Activated T-helper 17 cell treated with anti-CD3 and anti-CD28 coated beads, Interleukin-2, amount 50 U/mL, for 72 hours (primary cell): ENCODE measurements at places on chromosomes 12 and 14. TPM values are rescaled to one million over a fixed set of nuclear protein-coding genes. Genes with fewer than 3 reads are reported as not detected.
A peak's percentile ranks its signal among the peaks of the same experiment; 100 is the strongest.

DNA sequence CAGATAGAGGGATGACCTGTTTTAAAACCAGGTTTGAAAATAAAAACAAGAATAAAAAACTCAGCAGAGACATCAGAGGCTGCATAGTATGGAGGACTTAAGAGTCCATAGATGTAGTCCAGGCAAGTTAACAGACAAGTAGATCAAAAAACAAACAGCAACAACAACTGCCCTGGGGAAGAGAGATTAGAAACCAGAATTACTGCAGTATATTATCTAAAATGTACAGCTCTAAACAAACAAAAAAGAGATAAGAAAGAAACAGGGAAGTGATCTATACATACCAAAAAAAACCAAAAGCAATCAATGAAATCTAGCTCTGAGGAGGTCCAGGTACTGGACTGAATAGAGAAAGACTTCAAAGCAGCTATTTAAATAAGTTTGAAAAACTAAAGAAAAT is 48.8 kb downstream of the ACSM4 start:
- no peak for ATAC-seq

DNA sequence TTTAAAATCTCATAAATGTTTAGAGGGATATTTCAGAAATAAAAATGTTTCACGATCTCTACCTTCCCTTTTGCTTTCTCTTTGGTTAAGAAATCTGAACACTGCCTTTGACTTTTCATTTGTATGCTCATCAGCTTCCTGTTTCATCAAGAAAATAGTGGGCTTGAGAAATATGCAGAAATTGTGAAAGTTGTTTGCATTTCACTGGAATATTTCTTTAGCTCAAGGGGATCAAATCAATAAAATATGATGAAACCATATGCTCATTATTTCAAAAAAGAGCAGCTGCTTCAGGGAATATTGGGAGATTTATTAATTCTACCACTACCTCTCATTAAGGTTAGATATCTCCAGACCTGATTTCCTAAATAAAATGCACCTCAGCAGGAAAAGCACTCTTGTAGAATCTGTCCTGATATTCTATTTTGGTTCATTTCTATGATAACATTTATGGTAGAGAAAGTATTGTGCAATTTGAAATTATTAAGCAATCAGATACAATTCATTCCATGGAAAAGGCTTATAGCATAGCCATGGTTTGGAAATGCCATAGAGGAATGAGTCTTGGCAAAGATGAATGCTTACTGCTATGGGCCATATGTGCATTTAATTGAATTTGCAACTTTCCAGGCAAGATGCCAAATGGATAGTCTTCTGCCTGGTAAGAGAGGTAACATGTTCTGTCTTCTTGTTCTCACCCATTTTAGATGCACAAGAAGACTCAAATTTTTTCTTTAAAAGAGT is 212.6 kb upstream of the SLC16A7 start:
- no peak for ATAC-seq

The PDZRN4 gene
- total RNA-seq = not detected

The CPSF2 gene
- total RNA-seq = 88.8 TPM

DNA sequence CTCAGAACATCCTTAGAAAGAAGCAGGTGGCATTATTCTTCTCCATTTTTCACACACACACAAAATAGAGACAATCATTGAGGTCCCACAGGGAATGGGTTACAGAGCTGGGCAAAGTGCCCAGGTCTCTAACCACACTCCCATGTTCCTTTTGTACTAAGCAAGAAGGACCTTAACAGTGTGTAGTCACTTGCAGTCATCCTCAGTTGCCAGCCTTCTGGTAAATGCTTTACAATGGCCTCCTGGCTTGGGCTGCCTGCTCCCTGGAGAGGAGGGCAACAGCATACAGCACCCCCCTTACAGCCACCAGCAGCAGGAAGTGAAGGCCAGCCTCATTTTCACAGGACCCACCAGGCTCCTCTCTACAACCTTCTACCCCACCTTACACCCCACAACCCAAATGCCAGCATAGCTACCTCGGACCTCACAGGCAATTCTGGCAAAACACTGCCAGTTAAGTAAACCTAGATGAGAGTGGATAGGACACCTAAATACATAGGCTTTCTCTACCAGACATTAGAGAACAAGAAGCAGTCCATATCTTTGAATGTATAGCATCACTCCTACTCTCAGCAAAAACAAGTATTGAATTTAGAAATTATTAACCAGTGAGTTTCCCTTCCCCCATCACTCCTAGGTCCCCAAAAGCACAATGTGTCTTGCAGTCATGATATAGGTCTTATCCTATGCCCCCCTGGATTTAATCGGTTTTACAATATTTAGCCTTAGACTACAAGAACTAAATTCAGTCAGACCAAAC is 88.1 kb downstream of the PPP2R5E start:
- peak; percentile 12 for ATAC-seq

GRCh38 chr12:113347-113746 is 46.8 kb downstream of the IQSEC3 start:
- ATAC-seq = no peak

GRCh38 chr14:100834794-100835547 is 9.1 kb downstream of the MEG3 start:
- ATAC-seq = no peak

DNA sequence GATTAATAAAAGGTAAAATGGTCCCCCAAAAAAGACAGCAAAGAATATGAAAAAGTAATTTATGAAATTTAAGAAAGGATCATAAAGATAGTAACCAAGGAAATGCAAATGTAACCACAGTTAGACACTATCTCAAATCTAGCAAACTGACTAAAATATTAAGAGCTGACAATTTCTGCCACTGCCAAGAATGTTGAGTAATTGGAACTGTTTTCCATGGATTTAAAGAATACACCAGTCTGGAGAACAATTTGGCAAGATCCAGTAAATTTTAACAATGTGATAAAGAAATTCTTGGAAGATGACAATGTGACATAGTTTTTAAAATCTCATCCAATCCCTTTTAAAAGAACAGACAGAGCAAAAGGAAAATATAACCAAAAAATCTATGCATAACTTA is 798.0 kb upstream of the MGAT4C start:
- no peak for ATAC-seq

DNA sequence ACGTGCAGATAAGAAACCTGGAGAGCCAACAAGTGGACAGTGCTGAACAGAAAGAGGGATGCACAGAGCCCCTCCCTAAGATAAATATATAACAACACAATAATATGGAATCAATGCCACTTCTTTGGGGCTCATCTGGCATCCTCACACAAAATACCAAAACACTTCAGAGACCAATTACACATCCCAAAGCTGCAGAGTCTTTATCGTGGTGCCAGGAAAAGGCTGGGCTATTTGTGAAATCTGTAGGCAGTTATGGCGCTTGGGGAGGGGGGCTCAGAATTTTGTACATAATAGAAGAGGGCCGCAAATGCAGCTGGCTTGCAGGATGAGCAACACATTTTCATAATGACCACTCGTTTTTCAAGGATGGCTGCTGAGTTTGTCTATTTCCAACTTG is 160.4 kb upstream of the NOS1 start:
- ATAC-seq = no peak

DNA sequence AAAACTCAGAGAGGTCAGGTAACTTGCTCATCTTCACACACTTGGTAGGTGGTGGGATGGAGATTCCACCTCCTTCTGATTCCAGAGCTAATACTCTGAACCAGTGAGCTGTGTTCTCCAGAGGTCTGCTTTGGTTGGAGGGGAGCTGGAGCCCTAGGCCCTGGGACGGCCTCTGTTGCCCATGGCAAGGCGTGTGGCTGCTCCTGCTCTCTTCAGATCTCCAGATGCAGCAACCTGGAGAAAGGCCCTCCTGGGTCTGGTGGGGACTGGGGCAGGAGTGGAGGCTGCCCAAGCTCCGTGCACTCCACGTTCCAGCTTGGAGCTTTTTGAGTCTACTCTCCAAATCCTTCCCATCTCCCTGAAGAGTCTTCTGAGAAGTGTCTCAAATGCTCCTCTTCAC is 10.7 kb downstream of the CCND2 start:
- no peak for ATAC-seq

DNA sequence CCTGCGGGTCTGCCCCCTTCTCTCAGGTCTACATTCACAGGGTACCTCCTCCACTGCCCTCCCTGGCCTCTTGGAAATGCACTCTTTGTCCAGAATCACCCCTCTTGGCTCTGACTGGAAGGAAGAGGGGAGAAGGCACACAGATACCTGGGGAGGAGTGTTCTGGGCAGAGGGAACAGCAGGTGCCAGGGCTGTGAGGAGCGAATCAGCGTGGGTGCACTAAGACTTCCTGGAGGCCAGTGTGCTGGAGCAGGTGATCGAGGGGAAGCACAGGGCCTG is 8.3 kb upstream of the TRAF3 start:
- no peak for ATAC-seq

DNA sequence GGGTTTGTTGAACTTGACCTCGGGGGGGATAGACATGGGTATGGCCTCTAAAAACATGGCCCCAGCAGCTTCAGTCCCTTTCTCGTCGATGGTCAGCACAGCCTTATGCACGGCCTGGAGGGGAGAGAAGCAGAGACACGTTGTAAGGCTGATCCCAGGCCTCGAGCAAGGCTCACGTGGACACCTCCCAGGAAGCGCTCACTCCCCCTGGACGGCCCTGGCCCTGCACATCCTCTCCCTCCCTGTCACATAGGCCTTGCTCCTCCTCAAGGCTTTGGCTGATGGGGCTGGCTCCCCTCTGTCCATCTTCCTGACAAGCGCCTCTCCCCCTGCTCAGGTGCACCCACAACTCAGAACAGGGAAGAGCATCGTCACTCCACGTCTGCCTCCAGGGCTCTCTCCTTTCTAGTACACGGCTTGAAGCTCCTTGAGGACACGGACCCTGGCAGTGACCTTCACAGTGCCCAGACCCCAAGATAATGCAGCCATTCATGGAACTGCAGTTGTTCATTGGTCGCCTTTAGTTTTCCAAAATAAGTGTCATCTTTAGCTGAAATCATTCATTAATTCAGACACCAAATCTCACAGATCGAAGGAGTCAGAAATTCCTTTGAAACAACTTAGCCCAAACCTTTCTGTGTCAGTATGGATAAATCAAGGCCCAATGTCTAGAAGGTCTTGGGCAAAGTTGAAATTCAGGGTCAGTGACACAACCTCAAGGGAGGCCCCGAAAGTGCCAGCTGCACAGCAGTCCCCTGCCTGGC is 9.7 kb downstream of the SERPINA1 start:
- no peak for ATAC-seq

GRCh38 chr14:100641274-100641860 is 54.1 kb upstream of the BEGAIN start:
- no peak for ATAC-seq

The TESPA1 gene
- 51.1 TPM for total RNA-seq

DNA sequence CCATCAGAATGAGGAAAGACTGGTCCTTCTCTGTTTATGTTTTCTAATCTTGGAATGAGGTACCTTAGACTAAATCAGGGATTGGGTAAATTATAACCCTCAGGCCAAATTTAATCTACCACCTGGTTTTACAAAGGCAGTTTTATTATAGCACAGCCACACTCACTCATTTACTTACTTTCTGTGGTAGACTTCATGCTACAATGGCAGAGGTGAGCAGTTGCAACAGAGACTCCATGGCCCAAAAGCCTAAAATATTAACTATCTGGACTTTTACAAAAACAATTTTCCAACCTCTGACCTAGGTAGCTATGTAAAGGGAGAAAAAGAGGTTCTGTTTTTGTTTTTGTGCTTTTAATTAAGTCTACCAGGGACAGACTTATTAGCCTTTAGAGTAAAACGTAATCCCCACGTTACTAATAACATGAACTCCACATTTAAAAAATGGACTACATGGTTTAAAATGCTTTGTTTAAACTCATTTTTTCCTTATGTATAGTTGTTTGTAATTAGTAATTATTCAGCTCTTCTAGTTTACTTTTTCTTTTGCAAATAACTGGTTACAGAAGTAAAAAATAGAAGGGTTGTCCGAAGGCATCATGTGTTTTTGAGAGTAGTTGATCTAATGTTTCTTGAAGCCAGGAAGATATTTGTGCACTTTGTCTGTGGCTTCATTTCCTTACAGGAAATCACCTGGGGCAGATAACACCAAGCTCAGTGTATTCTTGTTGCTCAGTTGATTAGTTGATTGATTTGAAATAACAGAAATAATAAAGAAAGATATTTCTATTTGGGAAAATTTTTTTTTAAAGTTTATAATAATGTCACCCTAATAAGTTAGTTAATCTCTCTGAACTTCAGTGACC is 57.6 kb upstream of the ATP2B1 start:
- no peak for ATAC-seq

DNA sequence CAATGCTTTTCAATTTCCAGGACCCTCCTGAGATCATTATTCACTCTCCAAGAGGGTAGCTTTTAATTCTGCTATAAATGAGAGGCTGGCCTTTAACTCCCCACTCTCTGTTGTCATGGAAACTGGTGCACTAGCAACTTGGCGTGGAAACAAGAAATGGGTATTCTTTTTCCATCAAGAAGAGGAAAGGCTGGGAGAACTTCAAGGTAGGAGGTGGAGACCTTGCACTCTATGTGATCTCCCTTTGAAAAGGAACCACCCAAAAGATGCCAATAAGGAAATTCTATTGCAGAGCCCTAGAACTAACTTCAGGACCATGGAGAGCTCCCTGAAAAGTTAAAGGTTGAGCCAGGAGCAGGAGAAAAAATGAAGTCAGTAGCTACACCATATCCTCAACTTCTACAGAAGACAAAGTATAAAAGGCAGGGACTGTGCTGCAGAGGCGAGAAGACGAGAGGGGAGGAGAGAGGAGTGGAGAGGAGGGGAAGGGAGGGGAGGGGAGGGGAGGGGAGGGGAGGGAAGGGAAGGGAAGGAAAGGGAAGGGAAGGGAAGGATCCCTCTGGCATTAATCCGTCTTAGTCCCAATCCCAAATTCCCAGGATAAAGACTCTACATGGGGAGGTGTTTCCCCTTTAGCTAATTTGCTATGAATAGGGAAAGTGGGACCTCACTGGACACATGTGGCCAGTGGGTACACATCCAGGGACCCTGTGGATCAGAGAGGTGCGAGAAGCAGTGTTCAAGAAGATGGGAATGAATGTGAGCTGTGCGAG is 46.7 kb upstream of the FICD start:
- no peak for ATAC-seq

- ATAC-seq = no peak
These were observed 185.8 kb upstream of the FKBP4 start for GRCh38 chr12:2609020-2609419.

The ARL6IP4 gene
- 112 TPM for total RNA-seq

DNA sequence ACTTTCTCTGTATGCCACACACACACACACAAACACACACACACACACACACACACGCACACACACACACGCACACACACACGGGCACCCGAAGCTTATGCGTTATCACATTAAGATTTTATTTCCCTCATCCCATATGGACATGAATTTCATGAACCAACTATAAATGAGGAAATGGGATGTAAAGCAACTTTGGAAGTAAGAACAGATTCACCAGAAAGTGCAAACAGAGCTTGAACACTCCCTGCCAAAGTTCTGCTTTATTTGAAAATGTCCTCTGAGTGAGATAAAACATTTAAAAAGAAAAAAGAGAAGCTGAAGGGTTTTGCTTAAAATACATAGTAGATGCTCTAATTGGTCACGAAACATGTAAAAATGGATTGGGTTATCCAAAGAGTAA is 90.4 kb upstream of the OTX2 start:
- ATAC-seq = no peak

The MIP gene
- not detected for total RNA-seq

GRCh38 chr12:11508699-11509098 is 113.3 kb upstream of the PRB2 start:
- ATAC-seq = no peak
